Stimulated activated CD4-positive, alpha-beta T cell treated with anti-CD3 and anti-CD28 coated beads, Interleukin-12 subunit alpha, Interleukin-12 subunit beta, amount 100 ng/mL, for 48 hours (primary cell): ENCODE measurements at places on chromosomes 2 and 18.

GRCh38 chr2:6401301-6401700 lies 464.4 kb downstream of the CMPK2 start:
- no peak for DNase-seq

DNA sequence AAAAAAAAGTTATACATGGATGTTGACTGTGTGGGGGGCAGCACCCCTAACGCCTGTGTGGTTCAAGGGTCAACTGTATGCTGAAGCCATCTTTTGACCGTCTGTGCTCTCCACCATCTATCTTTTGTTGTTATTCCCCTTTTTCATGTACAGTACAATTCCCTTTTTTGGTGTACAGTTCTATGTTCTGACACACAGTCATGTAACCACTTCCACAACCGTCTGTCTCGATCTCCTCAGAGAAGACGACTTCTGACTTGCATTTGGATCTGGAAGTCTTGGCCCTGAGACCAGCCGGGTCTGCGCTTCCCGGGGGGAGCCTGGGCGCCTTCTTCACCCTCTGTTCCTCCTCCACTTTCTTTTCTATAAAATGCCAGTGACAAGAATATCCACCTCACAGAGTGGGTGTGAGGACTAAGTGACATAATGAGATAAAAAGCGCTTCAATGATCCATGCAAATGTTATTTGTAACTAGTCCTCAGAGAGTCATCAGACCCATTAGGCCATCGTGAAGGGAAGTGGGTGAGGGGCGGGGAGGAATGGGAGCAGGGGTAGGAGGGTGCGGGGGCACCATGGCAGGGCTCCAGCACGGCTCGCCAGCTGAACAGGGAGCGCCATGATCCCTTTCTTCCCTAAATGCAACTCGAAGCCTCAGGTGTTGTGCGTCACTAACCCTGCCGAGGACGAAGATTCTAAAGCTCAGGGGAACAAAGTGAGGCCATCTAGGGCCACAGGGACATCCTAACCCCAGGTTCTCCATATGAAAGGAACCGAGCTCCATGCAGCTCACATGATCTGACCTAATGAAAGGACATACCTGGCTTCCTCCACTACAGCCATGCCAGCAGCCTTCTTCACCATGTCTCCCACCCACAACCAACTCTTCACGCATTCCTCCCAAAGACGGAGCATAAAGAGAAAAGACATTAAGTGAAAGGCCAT lies 16.6 kb downstream of the ADCY3 start:
- DNase-seq, result no peak

GRCh38 chr2:149645391-149645790 lies 57.8 kb upstream of the MMADHC start:
- DNase-seq, result no peak

- no peak for DNase-seq
Measured at GRCh38 chr2:145380436-145381017, 860.6 kb upstream of the ZEB2 start.
